ENCODE measurements at places on chromosomes 1 and 21.

- no peak for DNase-seq
Observed at GRCh38 chr21:28799926-28800325, 192.8 kb downstream of the LTN1 start.

DNA sequence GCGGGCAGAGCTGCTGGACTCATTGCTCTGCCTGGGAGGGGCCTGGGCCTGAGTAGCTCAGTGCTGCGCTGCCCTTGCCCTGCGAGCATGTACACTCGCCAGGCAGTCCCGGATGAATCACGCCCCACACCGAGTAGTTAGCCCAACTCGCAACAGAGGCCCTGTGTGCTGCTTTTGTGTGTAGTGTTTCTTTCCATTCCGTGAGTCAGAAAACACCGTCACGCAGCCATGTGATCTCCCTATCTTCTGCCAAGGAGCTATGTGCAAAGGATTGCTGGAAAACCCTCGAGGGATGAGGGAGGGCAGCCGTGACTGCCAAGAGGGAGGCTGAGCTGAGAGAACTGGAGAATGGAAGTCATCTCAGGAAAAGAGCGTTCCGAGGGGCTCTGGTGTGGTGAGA is 37.3 kb downstream of the NENF start:
- peak; percentile 98 for DNase-seq

DNA sequence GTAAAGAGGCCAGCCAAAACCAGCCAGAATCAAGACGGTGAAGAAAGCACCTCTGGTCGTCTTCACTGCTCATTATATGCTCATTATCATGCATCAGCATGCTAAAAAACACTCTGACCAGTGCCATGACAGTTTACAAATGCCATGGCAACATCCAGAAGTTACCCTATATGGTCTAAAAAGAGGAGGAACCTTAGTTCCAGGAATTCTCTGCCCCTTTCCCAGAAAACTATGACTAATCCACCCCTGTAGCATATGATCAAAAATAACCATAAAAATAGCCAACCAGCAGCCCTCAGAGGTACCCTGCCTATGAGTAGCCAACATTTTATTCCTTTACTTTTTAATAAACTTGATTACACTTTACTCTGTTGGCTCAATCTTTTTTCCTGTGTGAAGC is 34.2 kb upstream of the PBX1 start:
- peak; percentile 45 for DNase-seq

DNA sequence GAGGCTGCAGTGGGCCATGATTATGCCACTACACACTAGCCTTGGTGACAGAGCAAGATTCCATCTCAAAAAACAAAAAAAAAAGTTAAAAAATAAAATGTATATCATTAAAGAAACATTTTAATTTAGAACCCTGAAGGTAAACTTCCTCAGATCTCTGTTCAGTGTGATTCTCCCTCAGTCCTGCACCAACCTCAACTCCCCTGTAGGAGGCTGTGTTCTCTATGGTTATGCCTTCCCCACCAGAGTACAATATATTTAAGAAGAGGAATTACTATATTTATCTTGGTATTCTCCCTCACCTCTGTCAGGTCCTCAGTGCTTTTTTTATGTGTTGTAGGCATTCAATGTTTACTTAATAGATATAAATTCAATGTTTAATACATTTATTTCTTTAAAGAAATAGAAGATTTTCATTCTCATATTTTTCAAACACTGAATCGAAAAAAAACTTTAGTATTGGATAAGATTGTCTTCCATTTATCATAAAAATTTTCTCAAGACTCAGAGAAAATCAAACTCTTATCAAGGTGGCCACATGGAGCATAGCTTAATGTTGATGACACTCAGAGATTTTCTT is 4.8 kb upstream of the LRRC8B start:
- DNase-seq, result peak; percentile 47

- no peak for DNase-seq
Observed at GRCh38 chr21:33123374-33124123, 53.6 kb downstream of the OLIG1 start.

GRCh38 chr1:67737875-67738274 is 52.9 kb downstream of the GADD45A start:
- no peak for DNase-seq

- DNase-seq, result peak; percentile 66
Observed at GRCh38 chr1:181159451-181160140, 71.1 kb downstream of the IER5 start.

- DNase-seq, result peak; percentile 91
Observed at GRCh38 chr1:99590578-99591209, 55.2 kb upstream of the PALMD start.

All from astrocyte of the hippocampus (primary cell).